ENCODE measurements at places on chromosomes 13 and 19.

- no peak for DNase-seq
Observed at GRCh38 chr13:67343777-67344176, 113.6 kb upstream of the PCDH9 start.

DNA sequence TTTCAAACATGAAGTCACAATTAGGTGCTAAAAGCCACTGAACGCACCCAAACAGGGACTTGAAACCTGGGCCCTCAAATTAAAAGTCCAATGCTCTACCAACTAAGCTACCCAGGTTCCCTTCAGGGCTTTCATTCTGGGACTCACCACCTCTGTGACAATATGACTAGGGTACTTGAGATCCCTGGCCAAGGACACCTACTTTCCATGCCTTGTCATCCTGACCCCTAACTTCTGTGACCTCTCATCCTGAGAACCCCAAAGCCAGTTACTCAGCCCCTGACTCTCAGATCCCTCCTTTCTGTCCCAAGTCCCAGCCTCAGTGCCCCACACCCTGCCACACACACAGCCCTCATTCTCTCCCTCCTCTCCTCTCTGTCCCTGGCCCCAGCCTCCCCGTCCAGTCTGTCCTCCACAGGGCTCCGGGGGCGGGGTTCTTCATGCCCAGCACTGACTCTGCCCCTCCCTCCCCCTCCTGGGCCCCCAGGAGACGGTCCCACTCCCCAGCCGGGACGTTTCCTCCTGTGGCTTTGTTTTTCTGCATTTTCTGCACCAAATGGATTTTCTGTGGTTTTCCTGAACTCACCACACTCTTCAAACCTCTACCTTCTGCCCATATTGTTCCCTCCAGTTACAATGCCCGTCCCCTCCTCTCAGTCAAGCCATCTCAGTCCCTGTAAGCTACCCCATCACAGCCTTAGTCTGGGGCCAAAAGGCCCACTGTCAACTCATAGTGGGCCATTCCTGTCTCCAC lies 7.0 kb downstream of the RCN3 start:
- DNase-seq: no peak

DNA sequence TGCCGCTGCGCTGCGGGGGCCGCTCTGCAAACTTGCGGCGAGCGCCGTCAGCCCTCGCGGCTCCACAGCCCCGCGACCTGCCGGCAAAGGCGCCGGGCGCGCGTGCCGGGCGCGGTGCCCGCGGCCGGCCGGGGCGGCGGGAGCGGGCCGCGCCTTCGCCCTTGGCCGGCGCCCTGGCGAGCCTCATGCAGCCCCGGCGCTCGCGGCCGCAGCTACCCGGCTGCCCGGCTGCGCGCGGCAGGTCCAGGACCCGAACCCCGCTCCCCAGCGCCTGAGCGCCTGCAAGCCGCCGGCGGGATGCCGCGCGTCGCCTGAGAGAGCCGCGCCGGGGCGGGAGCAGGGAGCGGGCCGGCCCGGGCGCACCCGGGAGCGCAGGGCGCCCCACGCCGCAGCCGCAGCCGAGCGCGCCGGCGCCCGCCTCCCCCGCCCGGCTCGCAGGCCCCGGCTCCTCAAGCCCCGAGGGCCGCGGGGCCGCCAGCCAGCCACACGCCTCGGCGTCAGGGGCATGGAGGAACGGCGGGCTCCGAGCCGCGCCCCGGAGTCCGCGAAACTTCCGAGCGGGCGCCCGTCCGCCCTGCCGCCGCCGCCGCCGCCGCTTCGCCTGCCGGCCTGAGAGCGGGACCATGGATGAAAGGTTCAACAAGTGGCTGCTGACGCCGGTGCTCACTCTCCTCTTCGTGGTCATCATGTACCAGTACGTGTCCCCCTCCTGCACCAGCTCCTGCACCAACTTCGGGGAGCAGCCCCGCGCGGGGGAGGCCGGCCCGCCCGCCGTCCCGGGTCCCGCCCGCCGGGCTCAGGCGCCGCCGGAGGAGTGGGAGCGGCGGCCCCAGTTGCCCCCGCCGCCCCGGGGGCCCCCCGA lies 564 bp downstream of the HS6ST3 start:
- DNase-seq: no peak

DNA sequence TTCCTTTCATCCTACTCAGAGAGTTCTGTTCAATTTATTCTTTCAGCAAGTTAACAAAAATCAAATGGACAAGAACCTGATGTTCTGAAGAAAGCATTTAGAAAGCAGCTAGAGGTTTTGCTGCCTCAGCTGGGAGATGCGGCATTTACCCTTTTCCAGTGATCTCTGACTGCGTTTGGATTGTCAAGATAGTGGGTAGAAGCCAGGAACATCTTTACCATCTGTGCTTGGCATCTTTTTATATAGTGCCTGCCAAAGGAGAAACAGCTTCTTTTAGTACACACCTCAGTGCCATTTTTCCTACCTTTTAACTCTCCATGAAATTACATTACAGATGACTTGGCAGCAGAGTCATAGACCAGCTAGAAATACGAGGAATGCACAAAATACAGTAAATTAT lies 680.8 kb downstream of the SLITRK1 start:
- no peak for DNase-seq

GRCh38 chr19:30887042-30887441 lies 462.2 kb downstream of the TSHZ3 start:
- no peak for DNase-seq

GRCh38 chr19:32581705-32582179 lies 752 bp downstream of the PDCD5 start:
- DNase-seq: peak; percentile 20

- DNase-seq: no peak
Observed at GRCh38 chr19:38405276-38405675, 2.4 kb downstream of the FAM98C start.

- no peak for DNase-seq
Observed at GRCh38 chr13:107585469-107586180, 629.7 kb downstream of the LIG4 start.

Data from CD4-positive, alpha-beta T cell treated with Interleukin-21 for 1 hour (primary cell).